ENCODE measurements at places on chromosomes 4 and X.

GRCh38 chr4:53714236-53715140 is 123.2 kb upstream of the LNX1 start:
- no peak for DNase-seq

DNA sequence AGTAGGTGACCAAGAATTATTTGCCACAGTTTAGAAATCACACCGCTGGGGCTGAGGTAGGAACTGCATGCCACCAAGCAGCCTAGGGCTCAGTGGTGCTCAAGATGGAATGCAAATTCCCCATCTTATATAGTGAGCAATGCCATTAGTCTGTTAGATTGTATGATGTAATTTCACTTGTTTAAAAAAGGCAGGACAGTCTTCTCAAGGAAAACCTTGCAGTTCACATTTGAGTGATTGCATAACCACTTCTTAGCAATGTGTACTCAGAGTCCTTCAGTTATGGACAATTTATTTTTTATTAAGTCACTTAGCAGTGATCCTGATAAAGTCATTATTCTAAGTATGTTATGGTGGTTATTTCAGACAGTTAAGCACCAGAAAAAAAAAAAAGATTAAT is 142.9 kb upstream of the SFRP2 start:
- no peak for DNase-seq

DNA sequence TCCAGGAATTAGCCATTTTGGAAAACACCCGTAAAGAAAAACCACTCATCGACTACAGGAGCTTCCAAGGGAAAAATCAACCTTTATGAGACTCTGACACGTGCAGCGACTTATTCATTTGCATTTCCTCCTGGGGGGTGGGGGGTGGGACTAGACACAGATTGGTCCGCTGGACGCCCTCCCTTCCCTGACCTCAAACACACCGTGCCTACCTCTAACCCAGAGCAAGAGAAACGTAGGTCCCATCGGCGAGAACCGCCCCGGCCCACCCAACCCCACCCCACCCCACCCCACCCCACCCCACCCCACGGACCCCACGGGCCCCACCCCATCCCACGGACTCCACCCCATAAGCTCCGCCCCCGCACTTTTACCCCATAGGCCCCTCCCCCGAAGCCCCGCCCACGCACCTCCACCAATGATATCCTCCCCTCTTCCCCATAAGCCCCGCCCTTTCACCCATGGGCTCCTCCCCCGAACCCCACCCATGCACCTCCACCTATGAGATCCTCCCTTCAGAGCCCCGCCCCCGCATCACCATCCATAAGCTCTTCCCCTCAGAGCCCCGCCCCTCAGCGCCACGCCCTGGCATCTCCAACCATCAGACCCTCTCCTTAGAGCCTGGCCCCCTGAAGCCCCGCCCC is 1.1 kb downstream of the GTPBP6 start:
- no peak for DNase-seq

- DNase-seq, result no peak
Observed at GRCh38 chr4:25235401-25235800, 1.6 kb downstream of the PI4K2B start.

DNA sequence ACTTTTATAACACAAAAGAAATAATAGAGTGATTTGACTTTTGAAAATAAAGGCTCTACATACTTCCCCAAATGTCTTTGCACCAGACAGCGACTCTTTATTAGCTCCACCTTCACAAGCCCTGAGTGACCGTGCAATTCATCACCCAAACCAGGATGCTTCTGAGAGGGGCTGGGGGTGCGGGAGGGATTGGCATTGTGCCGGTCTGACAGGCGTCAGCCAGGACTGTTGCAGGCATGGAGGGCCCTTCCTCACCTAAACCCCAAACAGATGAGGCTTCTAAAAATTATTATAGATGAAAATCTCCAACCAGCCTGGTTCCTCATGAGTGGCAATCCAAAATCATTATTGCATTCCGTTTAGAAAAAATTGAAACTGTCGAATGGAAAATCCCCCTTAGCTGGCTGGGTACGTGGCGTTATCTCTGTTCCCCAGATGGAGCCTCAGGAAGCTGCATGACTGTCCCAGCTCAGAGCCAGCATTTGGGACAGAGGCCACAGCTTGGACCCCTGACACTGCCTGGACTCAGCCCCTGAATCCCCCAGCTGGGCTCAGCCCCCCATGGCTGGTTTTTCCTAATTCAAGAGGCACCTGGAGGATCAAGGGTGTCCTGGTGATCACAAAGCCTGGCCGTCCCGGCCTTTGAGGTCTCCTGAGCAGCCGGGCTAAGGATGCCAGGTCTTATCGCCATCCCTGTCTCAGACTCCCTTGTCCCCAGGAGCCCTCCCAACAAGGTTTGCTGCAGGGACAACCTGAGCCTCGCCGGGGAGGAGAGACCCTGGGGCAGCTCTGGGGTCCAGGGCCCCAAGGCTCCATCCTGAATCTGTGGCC is 60.4 kb downstream of the SORCS2 start:
- DNase-seq, result no peak

- DNase-seq, result no peak
Observed at GRCh38 chrX:154380153-154380552, 1.1 kb downstream of the EMD start.

DNA sequence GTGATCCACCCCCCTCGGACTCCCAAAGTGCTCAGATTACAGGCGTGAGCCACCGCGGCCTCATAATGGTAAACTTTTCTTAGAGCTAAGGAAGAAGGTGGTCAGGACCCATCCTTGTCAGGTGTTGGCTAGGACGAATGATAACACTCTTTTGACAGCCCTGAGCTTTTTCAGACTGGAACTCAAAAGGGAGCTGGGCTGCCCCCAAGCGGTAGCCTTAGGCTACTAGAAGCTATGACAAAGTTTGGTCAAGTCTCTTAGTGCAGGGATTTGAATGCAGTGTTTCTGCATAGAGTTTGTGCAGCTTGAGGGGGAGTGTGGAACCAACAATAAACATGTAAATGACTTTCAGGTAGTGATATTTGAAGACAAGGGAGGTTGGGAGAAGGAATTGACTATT is 11.8 kb upstream of the HSD17B10 start:
- no peak for DNase-seq
